H4 (cell line): ENCODE measurements at places on chromosomes 1 and 21.
A peak's percentile ranks its signal among the peaks of the same experiment; 100 is the strongest.

- DNase-seq = no peak
These were observed 20.0 kb downstream of the FOXD3 start for GRCh38 chr1:63342402-63342801.

DNA sequence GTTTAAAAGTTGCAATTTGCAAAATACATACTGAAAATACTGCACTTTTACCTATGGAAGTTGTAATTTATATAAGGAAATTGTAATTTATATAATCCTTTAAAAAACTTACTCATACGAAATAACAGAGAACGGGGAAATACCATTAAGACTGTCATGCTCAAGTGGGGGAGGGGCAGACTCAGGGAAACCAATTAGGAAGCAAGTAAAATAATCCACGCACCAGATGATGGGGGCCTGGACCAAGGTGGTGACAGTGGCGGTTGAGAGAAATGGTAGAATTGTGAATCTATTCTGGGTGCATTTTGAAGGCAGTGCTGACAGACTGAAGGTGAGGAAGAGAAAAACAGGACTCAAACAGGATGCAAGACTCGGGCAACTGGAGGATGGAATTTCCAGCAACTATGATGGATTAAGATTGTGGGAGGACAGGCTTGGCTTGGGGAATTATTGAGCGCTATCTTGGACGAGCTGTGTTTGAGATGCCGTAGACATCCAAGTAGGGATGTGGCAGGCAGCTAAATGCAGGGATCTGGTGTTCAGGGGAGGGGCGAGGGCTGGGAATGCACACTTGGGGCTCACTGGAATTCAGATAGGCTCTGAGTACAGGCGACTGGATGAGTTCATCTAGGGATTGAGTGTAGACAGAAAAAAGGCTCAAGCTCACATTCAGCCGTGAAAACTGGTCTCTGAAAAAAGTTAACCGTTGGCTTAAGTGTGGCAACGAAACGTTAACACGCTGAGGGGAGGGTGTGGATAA is 977 bp downstream of the LCA5L start:
- no peak for DNase-seq

GRCh38 chr1:59249396-59250137 is 47.3 kb upstream of the FGGY start:
- no peak for DNase-seq

GRCh38 chr1:165629848-165630628 is 996 bp upstream of the MGST3 start:
- no peak for DNase-seq

GRCh38 chr1:226735576-226735975 is 3.5 kb downstream of the ITPKB start:
- no peak for DNase-seq

- no peak for DNase-seq
These were observed 19.9 kb downstream of the HIPK1 start for GRCh38 chr1:113949007-113949406.

- no peak for DNase-seq
These were observed 122.7 kb upstream of the NFIA start for GRCh38 chr1:60959701-60960100.

- DNase-seq = peak; percentile 54
These were observed 52.3 kb downstream of the BCAR3 start for GRCh38 chr1:93629101-93630059.

DNA sequence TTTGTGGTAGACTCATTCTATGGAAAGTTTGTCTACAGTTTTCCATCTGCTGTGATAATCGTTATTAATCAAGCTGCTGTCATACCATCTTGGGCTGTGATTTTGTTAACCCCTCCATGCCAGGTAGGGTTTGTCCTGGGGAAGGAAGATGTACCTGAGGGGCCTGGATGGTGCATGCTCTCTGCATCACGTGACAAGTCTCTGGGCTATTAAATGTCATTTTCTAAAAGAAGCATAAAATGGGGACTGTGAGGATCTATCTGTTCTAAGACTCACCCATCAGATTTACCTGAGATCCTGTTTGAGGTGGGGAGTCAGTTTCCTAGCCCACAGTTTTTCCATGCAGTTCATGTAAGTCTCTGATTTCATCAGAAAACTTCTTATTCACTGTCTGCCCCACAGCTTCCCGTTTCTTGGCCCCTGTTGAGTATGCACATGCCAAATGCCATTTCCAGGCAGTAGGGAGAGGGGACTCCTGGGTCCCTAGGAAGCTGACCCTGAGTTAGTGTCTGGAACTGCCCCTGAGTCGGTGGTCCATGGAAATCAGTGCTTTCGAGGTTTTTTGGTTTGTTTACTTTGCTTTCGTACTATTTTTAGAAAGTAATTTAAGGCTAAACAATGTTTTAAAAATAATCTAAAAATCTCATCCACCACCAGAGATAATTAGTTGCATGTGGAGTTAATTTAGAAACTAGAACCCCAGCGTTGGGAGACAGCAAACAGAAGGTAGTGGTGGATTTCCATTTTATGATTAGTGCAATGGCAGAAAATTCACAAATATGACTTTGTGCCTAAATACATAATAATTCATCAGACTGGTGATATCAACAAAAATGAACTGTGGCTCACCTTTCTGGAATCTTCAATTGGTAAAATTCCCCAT is 46.7 kb downstream of the ZBTB18 start:
- DNase-seq = no peak

- no peak for DNase-seq
These were observed 26.2 kb downstream of the MAGI3 start for GRCh38 chr1:113416496-113416895.

DNA sequence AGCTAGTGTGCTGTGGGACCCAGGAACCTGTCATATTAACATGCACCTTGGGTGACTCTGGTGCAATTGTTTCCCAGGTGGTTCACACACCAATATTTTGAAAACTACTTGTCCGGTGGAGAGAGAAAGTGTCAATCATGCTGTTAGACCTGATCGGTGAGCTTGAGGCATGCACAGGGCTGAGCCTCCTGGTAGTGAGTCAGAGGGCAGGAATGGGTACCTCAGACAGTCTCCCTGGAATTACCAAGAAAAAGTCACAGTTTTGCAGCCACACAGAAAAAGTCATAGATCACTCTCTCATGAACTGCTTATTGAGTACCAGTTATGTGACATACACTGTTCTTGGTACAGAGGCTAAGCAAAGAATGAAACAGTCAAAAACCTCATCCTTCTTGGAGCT is 140.1 kb upstream of the NFIA start:
- no peak for DNase-seq

DNA sequence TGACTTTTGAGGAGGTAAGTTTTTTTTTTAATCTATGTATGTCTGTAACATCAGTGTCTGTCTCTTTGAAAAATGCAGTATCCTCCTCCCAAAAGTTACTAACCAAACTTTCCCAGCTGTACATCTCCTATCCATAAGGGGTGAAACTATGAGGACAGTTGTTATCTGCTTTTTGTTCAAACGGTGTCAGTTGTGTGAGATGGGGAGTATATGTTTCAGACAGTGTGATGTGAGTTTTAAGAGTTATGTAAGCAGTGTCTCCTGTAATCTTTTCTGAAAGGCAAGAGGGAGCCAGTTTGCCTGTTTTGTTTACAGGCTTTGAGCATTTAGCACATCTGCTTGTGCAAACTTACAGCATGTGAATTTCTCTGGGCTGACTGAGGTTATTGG is 34.8 kb upstream of the CACYBP start:
- peak; percentile 14 for DNase-seq

DNA sequence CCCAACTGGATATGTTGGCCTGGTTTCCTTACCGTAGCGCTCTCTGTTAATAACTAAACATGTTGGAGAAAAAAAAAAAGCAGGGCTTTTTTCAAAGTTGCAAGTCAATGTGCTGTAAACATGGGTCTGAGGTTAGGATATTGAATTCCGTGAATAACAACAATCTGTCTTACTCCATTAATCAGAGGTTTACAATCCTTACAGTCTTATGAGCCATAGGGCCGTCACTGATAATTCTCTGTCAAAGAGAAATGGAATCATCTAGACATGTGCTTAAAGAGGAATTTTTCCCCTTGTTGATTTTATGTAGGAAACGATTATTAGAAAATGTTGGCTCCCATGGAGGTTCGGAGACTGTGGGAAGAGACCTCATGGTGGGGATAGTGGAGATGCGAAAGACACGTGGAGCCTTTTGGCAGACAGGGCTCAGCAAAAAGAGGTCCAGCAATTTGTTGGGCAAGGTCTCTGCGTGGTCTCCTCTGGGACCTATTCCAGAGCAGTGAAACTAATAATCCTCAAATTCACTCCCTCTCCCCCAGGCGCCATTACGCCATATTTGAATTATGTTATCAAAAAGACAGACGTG is 83.5 kb upstream of the CLDN14 start:
- no peak for DNase-seq

- no peak for DNase-seq
These were observed 3.9 kb upstream of the DBT start for GRCh38 chr1:100253552-100253951.

DNA sequence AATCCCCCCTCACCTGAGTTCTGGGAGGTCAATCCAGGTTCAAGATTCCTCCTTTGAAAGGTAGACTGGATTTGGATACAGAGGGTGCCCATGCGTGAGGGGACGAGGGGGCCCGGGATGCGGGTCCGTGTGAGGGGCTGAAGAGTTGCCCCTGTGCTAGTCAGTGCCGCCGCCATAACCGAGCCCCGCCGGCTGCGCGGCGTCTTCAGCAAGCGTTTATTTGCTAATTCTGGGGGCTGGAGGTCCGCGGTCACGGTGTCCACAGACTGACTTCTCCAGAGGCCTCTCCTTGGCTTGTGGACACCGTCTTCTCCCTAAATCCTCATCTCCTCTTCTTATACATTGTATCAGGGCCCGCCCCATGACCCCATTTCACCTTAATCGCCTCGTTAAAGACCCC is 20.9 kb upstream of the SAMD11 start:
- no peak for DNase-seq

DNA sequence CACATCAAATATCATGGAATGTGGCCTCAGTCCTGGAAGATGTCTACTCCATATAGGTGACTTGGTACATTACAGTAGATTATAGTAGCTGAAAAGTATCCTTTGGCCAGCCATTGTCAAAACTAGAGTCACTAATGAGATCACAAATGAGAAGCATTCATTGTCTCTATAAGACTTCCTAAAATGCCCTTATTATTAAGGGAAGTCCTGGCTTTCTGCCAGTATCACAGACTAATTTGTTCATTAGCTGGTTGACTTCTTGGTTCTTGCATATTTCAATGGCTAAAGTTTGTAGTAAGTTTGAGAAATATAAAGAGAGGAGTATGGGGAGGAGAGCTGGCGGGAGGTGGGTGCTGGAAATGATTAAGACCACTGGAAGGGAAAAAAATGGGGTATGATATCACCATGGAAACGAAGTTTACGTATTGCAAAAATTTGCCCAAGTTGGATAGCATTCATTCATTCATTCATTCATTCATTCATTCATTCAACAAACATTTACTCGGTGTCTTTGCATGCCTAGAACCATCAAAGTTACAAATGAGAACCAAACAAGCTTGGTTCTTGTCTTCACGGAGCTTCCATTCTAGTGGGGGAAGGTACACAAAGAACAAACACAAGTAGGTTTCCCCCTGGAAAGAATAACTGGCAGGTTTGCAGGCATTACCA is 11.7 kb upstream of the B3GALNT2 start:
- no peak for DNase-seq

- no peak for DNase-seq
These were observed 123.2 kb downstream of the DMRTB1 start for GRCh38 chr1:53582211-53583020.

GRCh38 chr1:212606395-212607205 is 2.0 kb upstream of the ATF3 start:
- no peak for DNase-seq

DNA sequence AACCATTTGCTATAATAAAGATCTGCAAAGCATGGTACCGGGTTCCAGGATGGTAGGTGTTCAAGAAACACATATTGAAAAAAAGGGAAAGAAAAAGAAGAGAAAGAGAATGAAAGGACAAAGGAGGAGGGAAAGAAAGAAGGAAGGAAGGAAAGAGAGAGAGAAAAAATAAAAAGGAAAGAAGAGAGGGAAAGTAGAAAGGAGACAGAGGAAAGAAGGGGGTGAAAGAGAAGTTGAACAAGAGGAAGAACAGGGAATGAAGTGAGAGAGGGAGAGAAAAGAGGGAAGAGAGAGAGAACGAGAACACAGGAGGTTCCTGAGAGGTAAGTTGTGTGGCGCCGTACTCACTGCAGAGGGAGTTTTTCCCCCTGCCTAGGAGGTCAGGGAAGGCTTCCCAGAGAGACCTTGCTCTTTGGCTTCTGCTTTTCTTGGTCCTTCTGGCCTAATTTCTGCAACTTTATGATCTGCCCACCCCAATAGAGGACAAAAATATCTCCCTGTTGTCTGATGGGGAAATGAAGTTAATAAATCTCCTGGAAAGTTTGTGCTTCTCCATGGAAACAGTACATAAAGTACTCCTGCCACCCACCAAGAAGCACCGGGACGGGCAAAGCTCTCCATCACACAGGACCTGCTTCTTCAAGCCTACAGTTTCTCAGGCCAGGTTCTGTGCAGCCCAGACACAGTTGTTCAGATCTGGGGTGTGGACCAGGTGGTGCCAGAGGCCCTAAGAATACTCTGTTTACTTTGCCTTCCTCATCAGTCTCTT is 124.8 kb downstream of the ROR1 start:
- no peak for DNase-seq

- DNase-seq = peak; percentile 75
These were observed 146.9 kb downstream of the MIS18A start for GRCh38 chr21:32131960-32132359.

GRCh38 chr1:109396871-109397580 is 692 bp downstream of the SORT1 start:
- no peak for DNase-seq

- no peak for DNase-seq
These were observed 111.6 kb downstream of the SPSB1 start for GRCh38 chr1:9404117-9404914.
